T-helper 17 cell (primary cell): ENCODE measurements at places on chromosomes 1 and 21.
A peak's percentile ranks its signal among the peaks of the same experiment; 100 is the strongest.

GRCh38 chr1:233031521-233031920, 81.1 kb downstream of the NTPCR start:
- no peak for DNase-seq

- no peak for DNase-seq
These were observed 83.1 kb upstream of the DAB1 start for GRCh38 chr1:57506941-57507340.

DNA sequence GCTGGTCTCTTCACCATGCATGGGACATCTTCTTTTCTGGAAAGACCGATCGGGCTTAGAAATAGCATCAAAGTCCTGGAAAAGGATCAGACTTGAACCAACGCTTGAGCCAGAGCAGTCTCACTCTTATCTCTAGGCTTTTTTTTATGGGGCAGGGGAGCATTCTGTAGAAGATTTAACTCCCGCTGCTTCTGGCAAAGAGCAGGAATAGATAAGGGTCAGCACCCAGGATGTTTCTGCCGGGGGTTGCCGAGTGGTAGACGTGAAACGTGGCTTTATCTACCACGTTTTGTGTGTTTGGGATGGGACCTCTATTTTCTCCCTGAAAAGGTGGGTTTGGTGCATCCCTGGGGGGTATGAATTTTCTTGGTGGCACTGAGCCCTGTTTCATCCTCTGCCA, 18.8 kb downstream of the SPSB1 start:
- no peak for DNase-seq

- no peak for DNase-seq
These were observed 34.0 kb upstream of the EDN2 start for GRCh38 chr1:41518471-41518870.

- DNase-seq = no peak
These were observed 126.0 kb upstream of the TMEM51 start for GRCh38 chr1:15027515-15027986.

DNA sequence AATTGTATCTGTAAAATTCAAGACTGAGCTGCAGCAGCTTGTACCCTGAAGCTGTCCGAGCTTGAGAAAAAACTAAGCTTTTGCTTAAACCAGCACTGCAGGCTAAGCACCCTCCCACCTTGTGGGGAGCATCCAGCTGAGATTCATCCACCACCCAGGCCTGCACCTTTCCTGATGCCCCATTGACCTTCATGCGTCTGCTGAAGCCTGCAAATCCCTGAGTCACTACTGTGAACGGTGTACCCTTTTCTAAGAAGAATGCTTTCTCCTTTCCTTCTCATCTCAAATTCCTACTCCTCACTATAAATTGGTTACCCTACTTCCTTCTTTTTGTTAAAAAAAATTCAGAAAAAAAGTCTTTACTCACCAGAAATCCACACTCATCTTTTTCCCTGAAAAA, 90.9 kb upstream of the RGS18 start:
- no peak for DNase-seq

GRCh38 chr1:44649788-44650158, 24.5 kb downstream of the TMEM53 start:
- DNase-seq = no peak

GRCh38 chr1:191585095-191585494, 573.2 kb upstream of the RGS18 start:
- no peak for DNase-seq

DNA sequence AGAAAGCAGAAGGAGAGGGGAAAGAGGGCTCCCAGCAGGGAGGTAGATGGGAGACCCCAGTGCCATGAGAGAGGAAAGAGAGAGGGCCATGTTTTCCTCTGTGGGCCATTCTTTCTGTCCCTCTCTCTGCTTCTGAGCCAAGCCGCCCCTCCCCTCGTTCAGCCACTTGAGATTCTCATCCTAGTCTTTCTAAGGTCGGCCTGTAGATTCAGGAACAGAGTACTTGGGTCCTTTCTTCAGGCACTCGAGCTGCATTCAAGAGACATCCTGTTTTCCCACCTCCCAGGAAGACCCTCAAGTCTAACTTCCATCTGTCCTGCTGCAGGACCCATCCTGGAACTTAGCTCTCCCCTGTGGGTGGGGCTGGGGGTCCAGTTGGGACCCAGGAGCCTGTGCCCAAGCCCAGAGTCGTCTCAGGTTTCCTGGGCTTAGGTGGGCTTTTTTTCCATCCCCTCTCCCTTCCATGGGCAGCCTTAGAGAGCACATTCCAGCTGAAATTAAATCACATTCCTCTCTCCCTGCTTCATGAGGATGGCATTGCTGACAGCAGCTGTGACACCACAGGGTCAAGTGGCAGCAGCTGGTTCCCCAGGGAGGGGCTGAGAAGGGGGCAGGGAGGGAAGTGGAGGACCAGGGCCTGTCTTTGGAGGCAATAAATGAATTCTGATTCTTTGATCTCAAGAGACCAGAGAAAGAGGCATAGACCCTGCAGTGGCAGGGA, 13.0 kb downstream of the NES start:
- no peak for DNase-seq

DNA sequence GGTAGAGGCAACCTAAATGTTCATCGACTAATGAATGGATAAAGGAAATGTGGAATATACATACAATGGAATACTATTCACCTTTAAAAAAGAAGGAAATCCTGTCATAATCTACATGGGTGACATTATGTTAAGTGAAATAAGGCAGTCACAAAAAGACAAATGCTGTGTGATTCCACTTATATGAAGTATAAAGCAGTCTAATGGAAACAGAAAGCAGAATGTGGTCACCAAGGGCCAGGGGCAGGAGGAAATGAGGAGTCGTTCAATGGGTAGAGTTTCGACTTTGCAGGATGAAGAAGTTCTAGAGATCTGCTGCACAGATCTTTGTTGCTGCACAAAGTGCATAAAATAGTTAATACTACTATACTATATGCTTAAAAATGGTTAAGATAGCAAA, 7.8 kb downstream of the DIPK1A start:
- no peak for DNase-seq

DNA sequence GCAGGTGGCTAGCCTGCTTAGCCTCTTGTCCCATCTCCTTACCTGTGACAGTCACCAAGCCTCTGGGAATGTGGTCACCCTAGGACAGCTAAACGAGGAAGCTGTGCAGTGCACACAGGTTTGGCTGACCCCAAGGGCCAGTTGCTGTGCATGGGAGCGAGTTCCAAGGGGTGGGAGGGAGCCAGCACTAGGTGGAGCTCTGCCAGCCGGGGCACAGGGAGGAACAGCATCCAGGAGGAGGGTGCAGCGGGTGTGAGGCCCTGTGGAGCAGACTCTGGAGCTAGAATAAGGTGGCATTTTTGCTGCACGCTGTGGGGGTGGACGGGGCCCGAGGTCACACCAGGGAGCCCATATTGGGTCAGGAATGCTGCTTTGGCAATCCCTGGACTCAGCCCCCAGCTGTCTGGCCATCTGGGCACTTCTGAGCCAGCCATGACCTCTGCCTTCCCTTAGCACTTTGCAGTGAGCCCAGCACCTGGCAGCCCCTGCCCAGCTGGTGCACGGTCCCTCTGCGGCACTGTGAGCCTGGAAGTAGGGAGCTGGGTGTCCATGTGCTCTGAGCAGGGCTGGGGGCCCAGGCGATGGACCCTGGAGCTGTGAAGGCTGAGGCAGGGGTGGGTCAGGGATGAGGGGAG, 8.7 kb downstream of the PDXK start:
- no peak for DNase-seq

DNA sequence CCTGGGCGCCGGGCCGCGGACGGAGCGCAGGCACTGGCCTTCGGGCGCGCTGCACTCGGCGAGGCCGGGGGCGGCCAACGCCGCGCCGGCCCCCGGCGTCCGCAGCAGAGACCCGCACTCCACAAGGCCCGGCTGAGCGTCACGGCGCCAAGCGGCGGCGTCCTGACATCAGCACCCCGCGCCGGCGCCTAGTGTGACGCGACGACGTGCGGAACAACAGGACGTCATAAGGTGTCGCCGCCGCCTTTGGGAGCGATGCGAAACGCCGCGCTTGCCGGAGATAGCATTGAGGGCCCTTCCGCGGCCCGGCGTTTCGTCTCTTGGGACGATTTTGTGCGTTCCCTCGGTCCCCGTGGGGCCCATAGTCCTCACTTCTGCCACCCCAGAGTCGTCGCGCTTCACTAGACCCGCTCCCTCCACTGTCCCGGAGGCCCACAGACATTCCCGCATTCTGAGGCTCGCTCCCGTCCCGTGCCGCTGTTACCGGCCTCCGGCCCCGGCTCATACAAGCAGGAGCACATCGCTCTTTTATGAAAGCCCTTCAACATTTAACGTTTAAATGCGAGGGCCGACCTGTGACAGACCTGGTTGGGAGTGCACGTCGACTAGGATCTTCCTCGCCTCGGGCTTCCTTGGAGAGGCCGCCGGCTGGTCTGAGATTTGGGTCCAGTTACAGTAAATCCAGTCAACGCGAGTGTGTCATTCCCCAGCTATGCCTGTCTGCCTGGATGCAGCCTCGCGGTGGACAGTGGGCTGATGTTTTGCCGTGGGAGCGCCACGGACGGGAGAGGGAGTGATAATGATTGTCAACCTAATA, at the start of gene SSU72:
TSS of gene SSU72 (minus strand) at position 143 of the 817 bp plus-strand sequence. CDS start 306 bp downstream, outside the sequence.
- DNase-seq = peak; percentile 86

DNA sequence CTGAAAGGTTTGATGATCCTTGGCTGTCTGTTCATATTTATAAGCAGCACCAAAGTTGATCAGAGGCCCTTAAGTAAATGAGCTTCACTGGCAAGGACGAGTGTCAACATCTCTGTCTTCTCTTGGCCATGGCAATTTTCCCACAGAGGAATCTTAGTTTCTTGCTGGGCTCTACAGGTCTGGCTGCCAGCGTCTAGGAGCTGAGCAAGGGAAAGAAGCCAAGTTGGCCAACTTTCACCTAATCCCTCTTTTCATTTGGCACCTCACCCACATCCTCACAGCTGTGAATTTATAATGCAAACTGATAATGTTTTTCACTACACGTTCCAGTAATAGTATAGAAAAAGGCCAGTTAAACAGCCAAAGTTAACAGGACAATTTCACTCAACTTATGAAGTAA, 99.0 kb upstream of the LBR start:
- DNase-seq = no peak

DNA sequence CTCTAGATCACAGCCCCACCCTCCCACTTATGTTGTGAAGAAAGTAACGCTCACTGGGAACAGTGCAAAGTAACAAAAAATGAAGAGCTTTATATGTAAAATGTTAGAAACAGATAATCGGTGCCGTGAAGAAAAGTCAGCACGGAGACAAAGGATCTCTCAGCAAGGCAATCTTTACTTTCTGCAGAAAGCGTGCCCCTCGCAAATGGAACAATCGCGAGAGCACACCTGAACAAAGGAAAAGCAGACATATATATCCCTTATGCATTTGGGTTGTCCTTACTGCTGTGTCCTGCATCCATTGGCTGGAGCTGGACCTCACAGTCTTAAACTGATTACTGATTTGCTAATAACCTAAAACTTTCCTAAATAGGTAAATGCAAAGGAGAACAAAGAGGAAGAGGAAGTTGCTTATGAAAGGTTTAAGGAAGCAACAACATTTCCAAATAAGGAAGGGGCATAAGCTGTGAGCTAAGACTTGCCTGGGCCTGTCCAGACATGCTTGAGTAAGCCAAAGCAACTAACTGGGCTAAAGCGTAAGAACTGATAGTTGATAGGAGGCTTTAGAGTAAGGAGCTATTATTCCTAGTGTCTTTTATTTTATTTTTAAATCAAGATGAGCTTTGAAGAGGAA, 89.7 kb downstream of the GTF2B start:
- DNase-seq = no peak

GRCh38 chr21:25487046-25487594, 120.2 kb downstream of the MRPL39 start:
- DNase-seq = no peak

DNA sequence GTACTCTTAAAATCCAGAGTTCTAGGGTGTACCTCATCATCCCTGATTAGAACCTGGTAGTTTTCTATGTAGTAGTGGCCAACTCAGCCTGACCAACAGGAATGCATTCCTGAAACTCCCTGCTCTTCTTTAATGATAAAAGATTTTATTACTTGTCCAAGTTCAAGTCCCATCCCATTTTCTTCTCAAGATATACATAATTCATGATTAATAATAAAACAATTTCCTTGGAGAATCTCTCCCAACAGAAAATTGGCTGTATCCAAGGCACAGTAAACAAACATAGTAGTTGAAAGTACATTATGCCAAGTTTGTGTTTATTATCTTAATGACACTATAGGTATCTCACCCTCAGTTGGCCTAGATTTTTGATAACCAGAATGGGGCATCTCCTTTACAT, 714.1 kb upstream of the ADAMTS5 start:
- no peak for DNase-seq

GRCh38 chr1:44481701-44482100, 76.6 kb downstream of the RNF220 start:
- no peak for DNase-seq

DNA sequence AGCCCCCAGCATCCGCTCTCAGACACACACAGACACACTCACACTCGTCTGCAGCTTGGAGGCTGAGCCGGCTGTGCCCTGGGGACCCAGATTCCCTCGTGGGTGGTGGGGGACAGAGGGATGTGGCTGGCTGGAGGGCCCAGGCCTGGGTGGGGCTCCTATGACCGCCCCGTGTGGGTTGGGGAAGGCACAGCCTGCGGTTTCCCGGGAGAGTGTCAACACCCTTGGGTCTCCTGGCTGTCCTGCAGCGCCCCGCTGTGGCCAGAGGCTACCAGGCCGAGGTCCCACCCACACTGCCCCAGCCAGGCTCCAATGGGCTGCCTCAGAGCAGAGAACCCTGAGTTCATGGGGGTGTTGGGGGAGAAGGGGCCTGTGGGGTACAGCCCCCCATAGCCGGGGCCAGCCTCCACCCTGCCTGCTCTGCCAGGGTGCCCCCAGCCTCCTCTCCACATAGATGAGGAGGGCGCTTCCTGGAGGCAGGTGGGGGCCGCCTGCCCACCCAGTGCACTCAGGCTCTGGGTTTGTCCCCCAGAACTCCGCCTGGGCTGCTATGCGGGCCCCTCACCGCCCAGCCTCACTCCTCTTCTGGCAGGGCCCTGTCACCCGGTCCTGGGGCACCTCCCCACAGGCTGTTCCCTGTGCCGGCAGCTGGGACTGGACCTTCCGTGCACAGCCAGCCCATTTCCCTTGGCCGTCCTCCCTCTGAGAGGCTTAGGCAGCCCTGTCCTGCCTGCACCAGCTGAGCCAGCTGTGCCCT, at the start of gene TTC34:
TSS of gene TTC34 (minus strand) at position 159 of the 757 bp plus-strand sequence. CDS start 866 bp downstream, outside the sequence.
- DNase-seq = peak; percentile 14

GRCh38 chr1:246153796-246154212, 353.3 kb downstream of the SMYD3 start:
- DNase-seq = no peak

- DNase-seq = no peak
These were observed 676.4 kb upstream of the ADAMTS5 start for GRCh38 chr21:27643326-27643725.

GRCh38 chr1:207892764-207893163, 18.2 kb downstream of the CD34 start:
- DNase-seq = no peak
